CD4-positive, alpha-beta memory T cell (primary cell): ENCODE measurements at places on chromosomes 13 and 19. TPM values are rescaled to one million over a fixed set of nuclear protein-coding genes. Genes with fewer than 3 reads are reported as not detected.

DNA sequence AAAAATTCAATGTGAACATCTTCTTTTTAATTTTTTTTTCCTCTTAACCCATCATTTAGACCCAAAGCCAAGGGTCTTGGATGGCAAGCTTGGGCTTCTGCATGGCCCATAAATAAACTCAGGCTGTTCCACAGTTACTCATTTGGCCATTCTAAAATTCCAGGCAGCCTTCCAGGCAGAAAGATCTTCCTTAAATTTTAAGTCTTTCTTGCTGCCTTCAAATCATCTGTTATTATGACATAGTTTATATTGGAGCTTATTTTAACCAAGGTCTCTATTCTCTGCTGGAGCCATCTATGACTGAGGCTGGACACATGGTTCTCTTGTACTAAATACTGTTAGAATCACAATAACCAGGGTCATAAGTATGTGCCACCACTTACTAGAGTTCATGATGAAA, 317.3 kb upstream of the MAB21L1 start:
- no peaks in the 10 kb centered on the region for H3K36me3 ChIP-seq
- no peak overlapping the region for H3K4me3 ChIP-seq
- no peak overlapping the region for H3K27ac ChIP-seq
- no peaks in the 10 kb centered on the region for H3K27me3 ChIP-seq
- no peak for DNase-seq
- no peaks in the 10 kb centered on the region for H3K4me1 ChIP-seq

- H3K27ac ChIP-seq: no peak overlapping the region
- H3K36me3 ChIP-seq: no peaks in the 10 kb centered on the region
- no peak overlapping the region for H3K4me3 ChIP-seq
- no peak for DNase-seq
- H3K4me1 ChIP-seq: no peaks in the 10 kb centered on the region
Observed at GRCh38 chr13:83536941-83537340, 345.3 kb downstream of the SLITRK1 start.

The ZNF560 gene
- polyA plus RNA-seq: not detected

The DACH1 gene
- not detected for polyA plus RNA-seq

GRCh38 chr19:38839816-38840582, 8.4 kb upstream of the ECH1 start:
- H3K36me3 ChIP-seq: peaks cover 81% of the 10 kb centered on the region
- no peak overlapping the region for H3K4me3 ChIP-seq
- DNase-seq: no peak
- H3K4me1 ChIP-seq: peaks cover 58% of the 10 kb centered on the region

- no peak for DNase-seq
- no peaks in the 10 kb centered on the region for H3K27me3 ChIP-seq
- H3K4me1 ChIP-seq: peaks cover 77% of the 10 kb centered on the region
- H3K4me3 ChIP-seq: no peak overlapping the region
- no peaks in the 10 kb centered on the region for H3K36me3 ChIP-seq
- H3K27ac ChIP-seq: no peak overlapping the region
Observed at GRCh38 chr13:97257800-97258799, 36.0 kb downstream of the MBNL2 start.

DNA sequence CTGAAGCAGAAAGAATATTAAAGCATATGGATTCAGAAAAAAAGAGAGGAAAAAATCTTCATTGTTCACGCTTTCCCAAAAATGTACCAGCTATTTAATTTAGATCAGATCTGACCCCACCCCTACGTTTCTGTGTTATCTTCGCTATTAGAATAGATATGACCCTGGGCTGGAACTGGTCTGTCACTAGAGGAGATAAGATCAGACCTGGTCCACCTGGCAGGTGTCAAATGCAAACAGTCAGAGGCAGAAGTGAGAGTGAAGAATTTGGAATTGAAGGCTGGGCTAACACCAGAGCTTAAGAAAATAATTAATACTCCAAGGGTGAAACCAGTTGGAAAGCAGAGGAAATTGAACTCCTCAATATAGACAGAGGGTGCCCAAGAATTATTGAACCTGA, 30.0 kb upstream of the MBNL2 start:
- H3K27me3 ChIP-seq: no peaks in the 10 kb centered on the region
- no peak for DNase-seq
- no peak overlapping the region for H3K4me3 ChIP-seq
- H3K4me1 ChIP-seq: no peaks in the 10 kb centered on the region
- no peaks in the 10 kb centered on the region for H3K36me3 ChIP-seq
- H3K27ac ChIP-seq: no peak overlapping the region

- no peaks in the 10 kb centered on the region for H3K27me3 ChIP-seq
- no peak overlapping the region for H3K4me3 ChIP-seq
- DNase-seq: no peak
Observed at GRCh38 chr19:47209319-47210179, 21.4 kb downstream of the BBC3 start.

- no peak overlapping the region for H3K4me3 ChIP-seq
- no peaks in the 10 kb centered on the region for H3K27me3 ChIP-seq
- H3K4me1 ChIP-seq: no peaks in the 10 kb centered on the region
- no peaks in the 10 kb centered on the region for H3K36me3 ChIP-seq
- DNase-seq: no peak
- H3K27ac ChIP-seq: no peak overlapping the region
Observed at GRCh38 chr13:76016799-76017400, 380.8 kb downstream of the LMO7 start.

The RXFP2 gene
- polyA plus RNA-seq: not detected

DNA sequence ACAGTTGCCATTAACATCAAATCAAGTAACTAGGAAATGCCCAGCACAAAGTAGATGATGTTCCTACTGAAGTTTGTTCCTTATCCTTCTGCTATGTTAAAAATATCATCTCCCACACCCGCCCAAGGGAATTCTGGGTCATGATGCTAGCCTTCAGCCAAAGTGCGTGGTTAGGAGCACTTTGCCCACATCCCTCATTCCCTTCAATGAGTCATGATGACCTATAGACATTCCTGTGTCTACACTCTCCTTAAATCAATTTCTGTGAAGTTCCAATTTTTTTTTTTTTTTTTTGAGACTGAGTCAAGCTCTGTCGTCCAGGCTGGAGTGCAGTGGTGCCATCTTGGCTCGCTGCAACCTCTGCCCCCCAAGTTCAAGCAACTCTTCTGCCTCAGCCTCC, 17.0 kb downstream of the RXFP2 start:
- no peaks in the 10 kb centered on the region for H3K27me3 ChIP-seq
- no peaks in the 10 kb centered on the region for H3K36me3 ChIP-seq
- H3K4me3 ChIP-seq: no peak overlapping the region

- no peak overlapping the region for H3K4me3 ChIP-seq
- DNase-seq: no peak
- no peaks in the 10 kb centered on the region for H3K27me3 ChIP-seq
Observed at GRCh38 chr13:42885325-42885724, 103.9 kb downstream of the FAM216B start.

DNA sequence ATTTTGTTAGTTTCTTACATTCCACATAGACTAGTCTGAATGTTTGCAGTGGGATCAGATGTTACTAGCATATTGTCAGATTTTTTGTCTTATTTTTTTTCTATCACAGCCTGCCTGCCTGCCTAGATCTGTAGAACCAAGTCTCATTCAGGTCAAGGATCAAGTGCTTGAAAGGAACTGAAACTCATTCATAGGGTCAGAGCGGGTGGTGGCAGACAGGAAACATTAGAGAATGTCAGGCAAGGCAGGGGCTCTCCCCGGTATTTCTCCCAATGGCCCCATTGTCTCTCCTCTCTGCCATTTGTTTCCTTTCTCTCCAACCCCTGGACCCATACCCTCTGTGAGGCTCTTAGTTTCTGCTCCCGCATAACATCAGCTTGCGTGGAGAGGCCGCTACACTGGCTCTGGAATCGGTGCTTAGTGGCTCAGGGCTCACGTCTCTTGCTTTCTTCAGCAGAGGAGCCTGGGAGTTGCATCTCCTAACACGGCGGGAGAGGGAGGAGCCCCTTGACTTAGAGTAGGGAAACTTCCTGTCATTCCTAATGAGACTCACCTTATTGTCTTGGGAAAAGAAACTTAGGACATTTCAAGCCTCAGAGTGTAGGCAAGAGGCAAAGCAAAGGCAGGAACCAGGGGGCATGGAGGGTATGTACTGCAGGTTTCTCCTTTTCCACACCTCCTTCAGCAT, 35.6 kb upstream of the SPATA13 start:
- H3K27me3 ChIP-seq: no peaks in the 10 kb centered on the region
- DNase-seq: no peak
- H3K36me3 ChIP-seq: no peaks in the 10 kb centered on the region
- H3K27ac ChIP-seq: no peak overlapping the region
- no peaks in the 10 kb centered on the region for H3K4me1 ChIP-seq
